Activated CD8-positive, alpha-beta memory T cell treated with anti-CD3 and anti-CD28 coated beads for 48 hours (primary cell): ENCODE measurements at places on chromosomes 6 and 20.

DNA sequence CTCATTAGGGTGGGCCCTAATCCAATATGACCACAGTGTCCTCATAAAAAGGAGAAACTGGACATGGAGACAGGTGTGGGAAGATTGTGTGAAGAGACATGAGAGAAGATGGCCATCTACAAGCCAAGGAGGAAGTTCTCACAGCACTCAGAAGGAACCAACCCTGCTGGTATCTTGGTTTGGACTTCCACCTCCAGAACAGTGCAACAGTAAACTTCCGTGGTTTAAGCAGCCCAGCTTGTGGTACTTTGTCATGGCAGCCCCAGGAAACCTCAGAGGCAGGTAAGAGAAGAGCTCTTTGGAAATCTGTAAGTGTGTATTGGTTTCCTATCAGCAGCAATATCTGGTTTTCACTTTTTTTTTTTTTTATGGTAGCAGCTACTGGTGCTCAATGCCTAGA lies 16.5 kb upstream of the CNKSR3 start:
- no peak for DNase-seq

GRCh38 chr6:9647071-9647445 lies 767.8 kb downstream of the TFAP2A start:
- DNase-seq, result no peak

DNA sequence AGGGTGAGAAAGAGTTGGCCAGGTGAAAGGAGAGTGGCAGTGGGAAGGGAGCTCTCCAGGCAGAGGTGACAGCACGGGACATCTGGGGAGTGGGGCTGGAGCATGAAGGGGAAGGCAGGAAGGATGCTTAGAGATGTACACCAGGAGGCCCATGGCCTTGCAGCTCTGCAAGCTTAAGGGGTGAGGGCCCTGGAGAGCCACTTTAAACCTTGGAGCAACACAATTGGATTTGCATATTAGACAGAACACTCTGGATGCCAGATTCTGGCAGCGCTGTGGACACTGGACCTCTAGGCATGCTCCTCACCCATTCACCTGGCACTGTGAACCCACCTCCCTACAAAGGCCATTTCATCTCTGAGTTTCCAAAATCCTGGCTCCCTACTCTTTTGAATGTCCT lies 3.7 kb upstream of the CD40 start:
- no peak for DNase-seq

DNA sequence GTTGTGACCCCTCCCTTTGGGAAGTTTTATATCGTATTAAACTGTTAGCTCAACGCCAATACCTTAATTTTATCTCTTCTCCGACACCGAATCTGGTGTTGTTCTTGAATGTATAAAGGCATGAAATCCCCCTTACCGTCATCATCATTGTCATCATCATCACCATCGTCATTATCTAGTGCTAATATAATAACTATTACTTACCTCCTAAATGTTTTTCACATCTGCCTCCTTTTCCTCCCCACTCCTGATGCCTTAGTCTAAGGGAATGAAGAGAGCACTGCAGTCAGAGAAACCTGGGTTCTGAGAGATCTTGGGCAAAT lies 677 bp upstream of the ZBTB24 start:
- no peak for DNase-seq

DNA sequence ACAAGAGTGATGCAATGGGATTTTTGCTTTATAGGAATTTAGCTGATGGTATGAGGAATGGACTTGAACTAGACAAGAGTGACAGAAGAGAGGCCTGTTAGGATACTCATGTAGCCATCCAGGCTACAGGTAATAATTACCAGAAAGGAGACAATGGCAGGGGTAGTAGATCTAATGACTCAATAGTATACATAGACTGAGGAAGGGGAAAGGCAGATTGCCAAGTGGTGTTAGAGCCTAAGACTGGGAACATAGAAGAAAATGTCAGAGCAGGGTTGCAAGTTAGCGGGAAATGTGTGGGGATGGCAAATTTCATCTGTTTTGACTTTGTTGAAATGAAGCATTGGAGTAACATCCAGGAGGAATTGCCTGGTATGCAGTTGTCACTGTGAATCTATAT lies 295.6 kb downstream of the UTRN start:
- DNase-seq, result no peak

GRCh38 chr20:49590163-49591017 lies 22.5 kb upstream of the PTGIS start:
- no peak for DNase-seq

GRCh38 chr6:81172056-81172740 lies 580.3 kb downstream of the TENT5A start:
- no peak for DNase-seq

GRCh38 chr20:17524560-17524959 lies 6.6 kb downstream of the BFSP1 start:
- no peak for DNase-seq

DNA sequence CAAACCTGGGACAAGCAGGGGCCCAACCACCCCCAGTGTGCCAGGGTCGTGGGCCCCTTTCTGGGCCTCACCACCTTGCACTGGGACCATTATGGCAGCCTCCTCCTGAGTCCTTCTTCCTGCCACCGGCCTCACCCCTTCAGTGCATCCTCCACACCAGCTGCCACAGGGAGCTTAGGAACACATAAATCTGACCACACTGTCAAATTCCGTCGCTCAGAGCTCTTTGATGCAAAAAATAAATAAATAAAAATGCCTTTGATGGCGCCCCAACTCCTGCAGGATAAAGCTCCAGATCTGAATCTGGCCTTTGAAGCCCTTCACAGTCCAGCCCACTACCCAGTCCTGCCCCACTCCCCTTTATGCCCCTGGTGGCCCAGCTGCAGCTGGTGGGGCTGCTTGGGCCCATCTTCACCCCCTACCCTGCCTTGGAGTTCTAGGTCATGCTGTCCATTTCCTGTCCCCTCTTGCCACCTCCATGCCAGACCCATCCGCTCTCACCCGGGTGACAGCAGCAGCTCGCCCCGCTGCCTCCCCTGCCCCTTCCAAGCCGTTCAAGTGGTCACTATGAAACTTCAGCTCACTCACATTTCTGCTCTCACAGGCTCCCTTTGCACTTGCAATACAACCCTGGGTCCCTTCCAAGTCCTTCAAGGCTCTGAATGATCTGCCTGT lies 16.0 kb downstream of the MYH7B start:
- DNase-seq, result no peak

DNA sequence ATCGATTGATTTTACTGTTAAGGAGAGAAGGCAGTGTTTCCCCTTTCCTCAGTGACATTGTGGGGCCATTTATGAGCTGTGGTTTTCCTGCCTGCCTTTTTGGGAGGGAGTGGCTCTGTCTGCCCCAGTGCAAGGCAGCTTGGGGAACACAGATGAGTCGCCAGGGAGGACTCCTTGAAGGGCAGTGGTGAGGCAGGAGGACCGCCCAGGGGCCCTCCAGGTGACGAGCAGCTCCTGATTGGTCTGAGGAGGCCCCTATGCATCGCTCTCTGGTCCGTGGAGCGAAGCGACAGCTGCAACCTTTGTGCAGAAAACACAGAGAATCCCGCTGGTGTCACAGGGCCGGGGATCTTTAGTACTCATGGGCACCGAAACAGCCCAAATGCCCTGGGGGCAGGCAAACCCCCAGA lies 100.3 kb downstream of the TMEM242 start:
- no peak for DNase-seq

DNA sequence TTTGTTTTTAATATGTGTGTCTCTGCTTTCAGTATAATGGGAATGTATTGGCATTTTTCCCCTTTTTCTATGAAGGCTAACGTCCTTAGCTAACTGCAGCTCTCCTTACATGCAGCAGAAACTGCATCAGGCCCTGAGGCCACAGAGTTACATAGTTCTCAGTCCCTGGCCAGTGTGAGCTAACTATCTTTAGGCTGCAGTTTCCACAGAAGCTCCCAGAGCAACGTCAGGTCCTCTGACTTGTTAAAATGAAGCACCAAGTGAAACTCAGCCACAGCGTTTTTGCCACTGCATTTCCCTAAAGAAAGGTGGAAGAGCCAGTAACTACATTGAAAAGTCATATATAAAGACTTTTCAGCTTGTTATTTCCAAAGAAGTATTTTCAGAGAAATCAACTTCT lies 244.7 kb downstream of the CBLN4 start:
- no peak for DNase-seq

DNA sequence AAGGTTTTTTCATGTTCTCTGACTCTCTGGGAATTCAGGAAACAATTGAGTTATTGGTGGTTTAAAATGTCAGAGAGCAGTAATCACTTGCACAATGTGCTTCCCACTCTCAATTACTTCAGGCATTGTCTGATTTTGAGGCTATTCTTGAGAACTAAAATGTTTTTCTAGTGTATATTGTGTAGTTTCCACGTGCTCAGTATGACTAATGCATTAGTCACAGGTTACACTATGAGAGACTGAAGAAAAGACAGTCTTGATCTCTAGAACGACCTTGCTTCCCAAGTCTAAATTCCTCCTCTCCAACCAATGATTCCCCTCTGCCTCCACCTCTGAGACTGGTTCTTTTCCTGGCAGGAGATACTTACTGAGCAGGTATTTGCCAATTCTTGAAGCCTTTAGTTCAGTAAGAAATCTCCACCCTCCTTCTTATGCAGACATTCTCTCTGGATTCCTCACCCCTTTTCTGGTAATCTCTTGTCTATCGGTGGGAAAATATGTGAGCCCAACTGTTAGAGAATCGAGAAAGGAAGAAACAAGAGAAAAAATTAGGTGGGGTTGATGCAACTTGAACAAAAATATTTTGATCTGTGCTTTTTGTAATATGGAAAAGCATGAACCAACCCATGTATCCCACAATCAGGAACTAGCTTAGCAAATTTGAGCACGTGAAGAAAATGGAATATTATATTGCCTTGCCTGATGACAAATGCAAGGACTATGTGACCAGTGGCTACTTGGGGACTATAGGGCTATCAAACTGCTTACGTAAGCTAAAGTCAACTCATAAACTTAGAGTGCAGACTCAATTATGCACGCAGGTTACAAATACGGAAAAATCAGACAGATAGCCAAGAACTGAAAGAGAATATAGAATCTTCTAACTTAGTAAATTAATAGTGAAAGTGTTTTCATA lies 61.1 kb upstream of the SLC22A16 start:
- DNase-seq, result no peak

- DNase-seq, result no peak
These were observed 42.8 kb downstream of the SLC35B3 start for GRCh38 chr6:8392569-8392968.

DNA sequence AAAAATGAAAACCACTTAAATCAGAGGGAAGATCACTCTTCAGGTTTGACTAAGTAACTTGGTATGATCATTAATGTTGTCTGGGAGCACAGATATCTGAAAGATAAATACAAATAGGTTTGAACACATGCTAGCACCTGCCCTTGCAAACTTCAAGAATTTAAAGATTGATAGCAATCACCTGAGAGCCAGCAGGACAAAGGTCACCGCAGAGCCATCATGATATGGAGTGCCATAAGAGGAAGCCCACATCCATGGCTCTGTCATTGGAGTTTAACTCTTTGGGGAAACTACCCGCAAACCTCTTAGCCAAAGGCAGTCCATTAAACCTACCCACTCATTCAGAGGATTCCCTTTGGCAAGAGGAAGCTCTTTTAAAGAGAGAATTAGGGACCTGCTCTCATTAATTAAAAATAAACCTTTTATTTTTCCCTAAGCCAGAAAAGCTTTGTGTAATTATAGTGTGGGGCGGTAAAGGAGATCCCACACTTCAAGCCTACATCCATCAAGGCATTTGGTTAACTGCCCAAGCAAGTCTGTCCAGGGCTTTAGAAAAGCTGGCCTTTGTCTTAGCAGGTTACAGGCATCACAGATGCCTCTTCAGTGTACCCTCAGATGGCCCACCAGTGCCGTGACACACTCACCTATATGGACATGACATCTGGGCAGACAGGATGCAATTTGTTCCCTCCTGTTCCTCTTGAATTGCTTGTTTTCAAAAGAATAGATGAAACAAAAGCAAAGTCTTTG lies 73.0 kb downstream of the SASH1 start:
- DNase-seq, result no peak

- no peak for DNase-seq
These were observed 35.7 kb downstream of the DNAAF9 start for GRCh38 chr20:3371754-3372153.

DNA sequence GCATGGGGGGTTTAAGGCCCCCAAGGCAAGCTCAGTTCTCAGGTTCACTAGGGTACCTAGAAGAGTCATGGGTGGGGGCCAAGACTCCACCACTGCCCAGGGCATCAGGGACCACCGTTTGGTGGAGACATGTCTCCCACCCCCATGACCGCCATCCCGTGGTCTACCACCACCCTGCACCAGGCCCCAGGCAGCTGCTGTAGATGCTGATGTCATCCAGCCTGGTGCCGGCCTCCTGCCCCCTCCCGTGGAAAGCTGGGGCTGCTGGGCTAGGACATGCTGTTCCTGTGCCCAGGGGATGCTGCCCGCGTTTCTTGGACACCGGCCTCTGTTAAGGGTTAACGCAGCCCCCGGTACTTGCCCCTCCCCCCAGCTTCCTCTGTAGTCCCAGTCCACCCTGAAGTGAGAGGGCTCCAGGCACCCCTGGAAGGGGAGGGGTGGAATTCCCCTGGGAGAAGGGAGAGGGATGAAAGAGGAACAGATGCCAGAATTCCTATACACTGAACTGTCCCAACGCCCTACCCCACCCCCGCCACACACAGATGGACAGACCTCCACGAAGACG lies 587 bp downstream of the IP6K3 start:
- no peak for DNase-seq

DNA sequence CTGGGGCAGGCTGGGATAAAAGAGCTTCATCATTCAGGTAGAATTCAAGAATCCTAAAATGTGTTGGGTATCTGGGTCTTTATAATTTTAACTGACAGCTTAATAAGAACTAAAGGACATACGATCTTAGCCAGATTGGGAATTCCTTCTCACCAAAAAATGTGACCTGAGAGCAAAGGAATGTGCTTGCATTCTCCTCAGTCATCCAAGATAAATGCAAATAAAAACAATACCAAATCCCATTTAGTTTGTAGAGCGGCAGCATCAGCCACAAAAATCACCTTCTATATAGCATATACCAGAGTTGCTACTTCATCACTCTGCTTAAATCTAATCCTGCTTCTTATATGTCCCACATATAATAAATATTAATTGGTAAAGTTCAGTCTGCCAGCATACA lies 16.9 kb downstream of the USP49 start:
- no peak for DNase-seq

DNA sequence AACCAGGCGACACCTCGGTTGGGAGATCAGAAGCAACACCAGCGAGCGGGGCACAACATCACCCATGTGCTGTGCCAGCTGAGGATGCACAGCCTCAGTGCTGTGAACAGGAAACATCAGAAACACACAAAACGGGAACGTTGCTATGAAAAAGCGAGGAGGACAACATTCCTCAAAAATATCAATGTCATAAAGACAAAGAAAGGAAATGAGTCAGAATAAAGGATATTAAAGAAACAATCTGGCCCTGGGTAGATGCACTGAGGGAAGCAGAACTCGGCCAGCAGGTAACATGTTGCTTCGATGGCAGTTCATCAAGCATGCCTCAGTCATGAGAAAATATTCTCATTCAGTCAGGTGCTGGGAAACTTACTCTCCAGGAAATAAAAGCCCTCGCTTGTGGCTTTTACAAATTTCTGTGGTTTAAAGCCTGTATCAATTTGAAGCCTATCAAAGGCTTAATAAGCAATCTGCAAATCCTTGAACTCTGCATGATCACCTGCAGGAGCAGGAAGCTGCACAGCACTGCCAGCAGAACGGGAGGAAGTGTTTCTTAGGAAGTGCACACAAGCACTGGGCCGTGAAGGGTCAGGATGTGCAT lies 77.5 kb downstream of the GINS1 start:
- no peak for DNase-seq

GRCh38 chr6:97630604-97631003 lies 347.6 kb upstream of the MMS22L start:
- no peak for DNase-seq
